ENCODE measurements at places on chromosomes 5 and 9.

DNA sequence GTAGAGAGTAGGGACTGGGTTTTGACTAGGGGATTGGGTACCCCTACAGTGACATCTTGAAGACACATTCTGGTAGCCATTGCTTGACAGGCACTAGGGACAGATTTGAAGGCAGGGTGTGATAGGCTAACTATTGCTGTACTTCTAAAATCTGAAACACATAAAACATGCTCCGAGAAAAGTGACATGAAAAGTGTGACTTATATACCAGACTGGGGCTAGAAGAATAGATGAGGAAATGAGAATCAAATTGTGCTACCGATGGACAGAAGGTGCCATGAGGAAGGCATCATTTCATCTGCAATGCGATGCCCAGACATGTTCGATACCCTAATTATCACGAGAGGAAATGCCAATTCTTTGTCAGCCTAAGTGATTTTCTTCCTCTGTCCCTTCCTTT is 475.8 kb downstream of the SPOCK1 start:
- no peak for DNase-seq

DNA sequence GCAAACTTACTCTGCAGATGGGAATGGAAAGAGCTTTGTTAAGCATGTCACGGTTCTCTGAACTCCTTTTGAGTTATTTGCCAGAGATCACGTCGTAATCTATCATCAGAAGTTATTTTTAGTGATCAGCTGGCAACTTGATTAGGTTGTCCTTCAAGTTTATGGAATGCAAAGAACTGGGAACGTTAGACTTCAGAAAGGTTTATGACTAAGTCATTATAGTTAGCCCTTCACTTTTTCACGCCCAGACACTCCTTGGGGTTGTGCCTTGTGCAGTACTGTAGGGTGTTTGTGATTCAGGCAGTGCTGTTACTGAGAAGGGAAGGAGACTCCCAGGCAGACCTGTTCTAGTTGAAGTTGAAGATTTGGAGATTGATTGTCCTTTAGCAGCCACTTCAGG is 26.8 kb upstream of the PHF2 start:
- no peak for DNase-seq

DNA sequence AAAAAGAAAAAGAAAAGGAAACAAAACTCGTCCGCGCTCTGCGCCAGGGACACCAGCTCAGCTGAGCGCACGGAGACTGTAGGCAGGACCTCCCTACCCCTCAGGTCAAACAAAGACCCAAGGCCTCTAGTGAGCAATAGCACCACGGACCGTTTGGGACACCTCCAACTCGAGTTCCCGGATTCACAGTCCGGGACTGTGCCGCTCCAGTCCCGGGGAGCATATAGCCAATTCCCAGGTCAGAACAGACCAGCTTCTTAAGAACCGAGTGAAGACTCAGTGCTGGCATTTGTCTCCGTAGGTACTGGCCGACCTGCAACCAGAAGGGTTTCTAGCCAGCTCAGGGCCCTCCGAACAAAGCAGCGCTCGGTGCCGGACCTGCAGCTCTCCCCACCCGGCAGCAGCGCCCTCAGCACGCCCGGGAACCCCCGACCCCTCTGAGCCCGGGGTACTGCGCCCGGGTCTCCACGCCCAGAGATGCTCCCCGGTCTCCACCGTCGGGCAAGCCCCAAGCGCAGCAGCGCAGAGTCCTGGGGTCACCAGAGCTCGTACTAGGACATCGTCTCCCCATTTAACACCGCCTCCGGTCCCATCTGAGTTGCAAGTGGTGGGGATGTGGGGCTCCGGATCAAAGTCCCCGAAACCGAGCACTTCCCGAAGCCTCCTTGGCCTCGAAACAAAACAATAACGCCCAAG is 591 bp downstream of the ABCA1 start:
- peak; percentile 54 for DNase-seq

DNA sequence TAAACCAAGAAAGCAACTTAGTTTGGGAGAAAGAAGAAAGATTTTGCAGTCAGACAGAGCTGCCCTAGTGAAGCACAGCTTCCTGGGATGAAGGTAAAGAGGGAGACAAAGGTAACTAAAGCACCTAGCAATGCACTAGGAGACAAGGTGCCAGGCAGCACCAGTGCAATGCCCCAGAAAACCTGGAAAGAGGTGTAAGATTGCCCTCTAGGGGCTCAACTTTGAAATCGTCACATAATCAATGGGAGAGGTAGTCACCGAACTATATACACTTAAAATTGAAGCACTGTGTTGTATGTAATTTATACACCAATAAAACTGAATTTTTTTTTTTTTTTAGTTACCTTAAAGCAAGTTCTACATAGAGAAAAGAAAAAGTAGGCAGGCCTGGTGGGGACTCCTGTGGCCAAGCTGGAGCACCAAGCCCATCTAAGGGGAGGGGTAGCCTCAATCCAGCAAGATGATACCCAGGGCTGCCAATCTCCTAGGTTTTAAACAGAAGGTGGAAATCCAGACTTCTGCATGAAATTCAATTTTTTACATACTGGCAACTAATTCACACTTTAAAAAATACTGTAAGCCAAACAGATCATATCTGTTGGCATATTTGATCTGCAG is 48.2 kb downstream of the CDK5RAP2 start:
- DNase-seq = no peak

- no peak for DNase-seq
Measured at GRCh38 chr5:21058289-21058688, 1070.3 kb upstream of the CDH18 start.

GRCh38 chr9:115114546-115114945 is 3.4 kb downstream of the TNC start:
- no peak for DNase-seq

All from body of pancreas (tissue), 4 donors.